Stimulated activated CD4-positive, alpha-beta T cell treated with anti-CD3 and anti-CD28 coated beads, TNF-alpha, amount 100 ng/mL, for 48 hours (primary cell): ENCODE measurements at places on chromosomes 2 and 18.

- no peak for DNase-seq
Measured at GRCh38 chr2:66173645-66174044, 261.3 kb upstream of the MEIS1 start.

DNA sequence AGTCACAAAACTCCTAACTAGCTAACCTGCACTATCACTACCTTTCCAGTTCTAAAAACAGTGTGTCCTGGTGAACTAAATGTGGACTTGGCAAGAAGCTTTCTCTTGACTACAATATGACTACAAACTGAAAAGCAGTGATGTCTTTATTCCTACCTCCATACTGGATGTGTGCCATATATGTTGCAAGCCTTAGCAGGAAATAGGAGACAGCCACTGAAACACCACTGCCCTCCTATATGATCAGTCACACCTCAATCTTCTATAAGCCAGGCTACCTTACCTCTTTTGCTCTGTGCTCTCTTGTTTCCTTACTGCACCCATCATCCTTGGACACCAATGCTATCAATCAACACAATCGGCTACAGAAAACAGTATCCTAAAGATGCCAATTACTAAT, 34.1 kb downstream of the SS18 start:
- DNase-seq = no peak

DNA sequence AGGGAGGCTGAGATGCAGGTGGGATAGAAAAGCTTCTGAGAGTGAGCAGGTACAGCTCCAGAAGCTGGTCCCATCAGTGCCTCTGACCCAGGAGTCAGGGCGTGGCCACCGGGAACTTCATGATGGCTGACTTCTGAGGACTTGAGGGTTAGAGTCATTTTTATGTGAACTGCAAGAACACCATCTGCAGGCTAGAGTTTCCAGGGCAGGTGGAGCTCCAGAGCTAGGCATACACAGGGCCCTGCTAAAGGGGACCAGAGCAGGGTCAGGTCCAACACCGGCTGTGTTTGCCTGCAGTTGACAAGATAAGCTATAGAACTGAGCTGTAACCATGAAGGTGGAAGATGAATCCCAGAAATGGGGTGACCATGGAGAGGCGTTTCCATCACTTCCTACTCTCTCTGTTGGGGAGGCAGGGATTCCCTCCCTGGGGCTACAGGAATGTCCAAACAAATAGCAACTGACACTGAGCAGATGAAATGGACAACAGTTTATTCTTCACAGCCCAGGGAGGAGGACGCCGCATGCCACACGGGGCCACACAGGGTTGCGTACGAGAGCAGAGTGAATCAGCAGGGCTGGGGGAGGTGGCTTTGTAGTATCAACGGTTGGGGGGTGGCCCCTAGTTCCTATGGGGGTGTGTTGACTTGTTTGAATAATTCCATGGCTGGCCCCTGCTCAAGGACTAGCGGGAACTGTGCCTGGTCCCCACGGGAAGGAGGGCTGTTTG, 77.6 kb upstream of the ZNF516 start:
- DNase-seq = no peak

GRCh38 chr2:16940214-16940613, 274.6 kb upstream of the CYRIA start:
- DNase-seq = no peak

GRCh38 chr18:9858642-9859041, 27.1 kb upstream of the TXNDC2 start:
- no peak for DNase-seq

GRCh38 chr2:41400088-41400665, 647.6 kb upstream of the PKDCC start:
- DNase-seq = no peak

GRCh38 chr2:239765911-239766310, 259.2 kb downstream of the NDUFA10 start:
- no peak for DNase-seq

- DNase-seq = no peak
Measured at GRCh38 chr2:78068808-78069207, 546.6 kb upstream of the LRRTM4 start.

DNA sequence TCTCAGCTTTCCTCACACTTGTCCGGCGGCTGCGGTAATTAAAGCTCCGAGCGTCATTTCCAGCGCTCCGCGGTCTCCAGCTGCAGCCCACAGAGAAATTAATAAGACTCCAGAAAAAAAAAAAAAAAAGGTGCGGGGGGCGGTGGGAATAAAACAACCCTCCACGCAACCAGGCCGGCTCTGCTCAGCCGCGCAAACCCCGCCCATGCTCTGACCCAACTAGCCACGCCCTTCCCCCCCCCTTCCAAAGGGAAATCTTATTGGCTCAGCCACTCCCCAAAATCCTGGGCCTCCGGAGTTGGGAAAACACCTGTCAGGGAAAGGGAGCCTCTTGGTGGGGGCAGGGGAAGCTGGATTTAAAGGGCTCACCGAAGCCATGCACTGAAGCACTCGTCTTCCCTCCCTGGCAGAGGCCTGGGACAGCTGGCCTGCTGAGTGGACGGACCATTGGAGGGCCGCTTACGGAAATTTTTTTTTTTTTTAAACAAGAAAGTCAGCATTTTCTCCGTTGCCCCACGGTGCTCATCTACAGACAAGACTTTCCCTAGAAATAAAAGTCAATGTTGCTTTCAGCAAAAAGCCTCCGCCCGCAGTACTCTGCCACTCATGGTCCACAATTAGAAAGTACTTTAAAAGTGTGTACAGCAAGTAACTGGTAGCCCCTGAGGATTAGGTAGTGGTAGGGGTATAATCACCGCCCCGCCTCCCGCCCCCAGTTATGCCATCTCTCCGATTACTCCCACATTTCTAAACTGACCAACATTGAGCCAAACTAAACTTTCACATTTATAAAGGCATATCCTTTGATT, 674 bp upstream of the ERBB4 start:
- no peak for DNase-seq

DNA sequence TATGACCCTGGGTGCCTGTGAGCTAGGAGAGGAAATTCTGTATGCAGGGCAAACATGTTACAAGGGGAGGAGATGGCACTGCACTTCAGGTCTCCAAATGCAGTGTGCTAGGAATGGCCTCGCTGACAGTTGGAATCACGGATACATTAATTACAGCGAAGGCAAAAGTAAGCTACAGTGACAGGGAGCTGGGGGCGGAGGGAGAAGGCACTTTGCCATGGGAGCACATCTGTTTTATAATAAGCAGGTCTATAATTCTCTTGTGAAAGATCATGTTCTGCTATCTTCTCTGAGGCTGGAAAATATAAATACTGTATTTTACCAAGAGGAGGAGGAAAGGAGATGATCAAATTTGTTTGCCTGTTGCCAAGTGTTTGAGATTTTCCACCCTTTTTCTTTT, 56.3 kb upstream of the FZD5 start:
- DNase-seq = no peak

DNA sequence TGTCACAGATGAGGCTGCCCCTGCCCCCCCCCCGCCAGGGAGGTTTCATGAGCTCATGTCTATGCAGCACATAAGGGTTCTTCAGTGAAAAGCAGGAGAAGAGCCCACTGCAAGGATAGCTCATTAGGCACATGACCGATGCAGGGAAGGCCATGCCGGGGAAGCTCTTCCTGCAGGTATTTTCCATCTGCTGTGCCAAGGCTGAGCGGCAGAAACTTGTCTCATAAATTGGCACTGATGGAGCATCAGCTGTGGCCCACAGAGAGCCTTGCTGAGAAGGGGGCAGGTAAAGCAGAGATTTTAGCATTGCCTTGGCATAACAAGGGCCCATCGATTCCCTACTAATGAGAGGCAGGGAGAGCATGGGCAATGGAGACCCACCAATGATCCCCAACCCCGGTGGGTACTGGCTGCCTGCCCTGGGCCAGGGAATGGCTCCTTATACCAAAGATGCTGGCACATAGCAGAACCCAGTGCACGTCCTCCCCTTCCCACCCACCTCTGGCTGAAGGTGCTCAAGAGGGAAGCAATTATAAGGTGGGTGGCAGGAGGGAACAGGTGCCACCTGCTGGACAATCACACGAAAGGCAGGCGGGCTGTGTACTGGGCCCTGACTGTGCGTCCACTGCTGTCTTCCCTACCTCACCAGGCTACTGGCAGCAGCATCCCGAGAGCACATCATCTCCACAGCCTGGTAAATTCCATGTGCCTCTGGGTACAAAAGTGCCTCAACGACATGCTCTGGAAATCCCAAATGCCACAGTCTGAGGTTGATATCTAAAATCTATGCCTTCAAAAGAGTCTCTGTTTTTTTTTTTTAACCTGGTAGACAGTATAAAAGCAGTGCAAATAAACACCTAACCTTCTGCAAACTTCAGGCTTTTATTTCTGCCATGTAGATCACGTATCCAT, 41.4 kb downstream of the STEAP3 start:
- peak; percentile 21 for DNase-seq

- DNase-seq = no peak
Measured at GRCh38 chr18:50044402-50044801, 150.5 kb downstream of the MYO5B start.

- no peak for DNase-seq
Measured at GRCh38 chr2:86617153-86617552, 6.5 kb downstream of the RNF103 start.

- no peak for DNase-seq
Measured at GRCh38 chr2:216671081-216671411, 24.3 kb downstream of the IGFBP5 start.

- no peak for DNase-seq
Measured at GRCh38 chr2:217075268-217076057, 215.6 kb upstream of the TNP1 start.

DNA sequence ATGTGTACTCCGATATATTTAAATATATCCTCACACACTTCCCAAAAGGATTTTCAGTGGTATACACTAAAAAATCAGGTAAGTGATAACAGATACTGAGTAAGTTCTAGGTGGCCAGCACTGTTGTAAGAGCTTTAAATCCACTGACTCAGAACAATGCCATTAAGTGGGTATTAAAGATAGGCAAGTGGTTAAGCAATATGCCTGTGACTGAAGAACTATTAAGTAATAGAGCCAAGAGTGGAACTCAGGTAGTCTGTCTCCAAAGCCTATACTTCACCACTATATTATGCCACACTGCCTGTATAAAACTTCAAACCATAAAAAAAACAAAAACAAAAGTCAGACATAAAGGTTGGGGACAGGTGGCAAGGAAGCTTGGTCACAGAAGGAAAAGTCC, 37.2 kb downstream of the THUMPD2 start:
- DNase-seq = no peak

DNA sequence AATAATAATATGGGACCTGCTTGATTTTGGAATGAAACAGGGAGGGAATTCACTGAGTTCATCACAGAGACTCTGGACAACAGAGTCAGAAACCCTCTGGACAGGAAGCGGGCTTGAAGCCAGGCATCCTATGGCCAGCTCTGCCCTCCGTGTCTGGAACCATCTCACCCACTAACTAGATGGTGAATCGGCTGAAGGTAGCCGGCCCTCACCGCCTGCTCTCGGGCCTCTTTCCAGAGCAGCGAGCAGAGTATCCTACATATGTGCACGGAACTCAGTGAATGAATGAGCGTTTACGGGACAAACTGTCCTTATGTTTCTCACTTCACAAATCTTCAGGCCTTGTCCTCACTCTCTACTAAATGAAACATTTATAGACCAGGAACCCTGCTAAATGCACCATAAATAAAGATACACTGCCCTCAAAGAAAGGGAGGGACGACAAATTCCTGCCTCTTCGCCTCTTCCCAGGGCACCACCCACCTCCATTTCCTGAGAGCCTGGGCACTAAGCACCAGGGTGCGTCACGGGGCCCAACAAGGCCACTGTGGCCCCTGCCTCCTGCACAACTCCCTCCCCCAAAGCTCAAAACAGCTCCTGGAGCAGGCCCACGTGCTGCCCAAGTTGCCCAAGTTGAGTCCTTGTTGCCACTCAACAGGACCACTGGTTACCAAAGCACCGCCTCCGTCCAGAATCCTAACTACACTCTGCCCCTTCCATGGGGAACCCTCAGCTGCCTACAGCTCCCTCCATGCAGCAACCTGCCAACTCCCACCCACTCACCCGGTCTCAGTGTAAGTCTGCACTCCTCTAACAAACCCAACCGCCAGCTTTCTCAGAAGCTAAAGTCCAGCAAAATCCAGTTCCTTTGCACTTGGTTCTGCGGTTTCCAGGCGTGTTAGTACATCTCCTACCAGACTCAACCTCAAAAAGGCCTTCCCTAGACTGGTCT, 1.7 kb downstream of the TBC1D8 start:
- DNase-seq = no peak

- DNase-seq = no peak
Measured at GRCh38 chr2:97761192-97761591, 47.8 kb downstream of the ZAP70 start.

DNA sequence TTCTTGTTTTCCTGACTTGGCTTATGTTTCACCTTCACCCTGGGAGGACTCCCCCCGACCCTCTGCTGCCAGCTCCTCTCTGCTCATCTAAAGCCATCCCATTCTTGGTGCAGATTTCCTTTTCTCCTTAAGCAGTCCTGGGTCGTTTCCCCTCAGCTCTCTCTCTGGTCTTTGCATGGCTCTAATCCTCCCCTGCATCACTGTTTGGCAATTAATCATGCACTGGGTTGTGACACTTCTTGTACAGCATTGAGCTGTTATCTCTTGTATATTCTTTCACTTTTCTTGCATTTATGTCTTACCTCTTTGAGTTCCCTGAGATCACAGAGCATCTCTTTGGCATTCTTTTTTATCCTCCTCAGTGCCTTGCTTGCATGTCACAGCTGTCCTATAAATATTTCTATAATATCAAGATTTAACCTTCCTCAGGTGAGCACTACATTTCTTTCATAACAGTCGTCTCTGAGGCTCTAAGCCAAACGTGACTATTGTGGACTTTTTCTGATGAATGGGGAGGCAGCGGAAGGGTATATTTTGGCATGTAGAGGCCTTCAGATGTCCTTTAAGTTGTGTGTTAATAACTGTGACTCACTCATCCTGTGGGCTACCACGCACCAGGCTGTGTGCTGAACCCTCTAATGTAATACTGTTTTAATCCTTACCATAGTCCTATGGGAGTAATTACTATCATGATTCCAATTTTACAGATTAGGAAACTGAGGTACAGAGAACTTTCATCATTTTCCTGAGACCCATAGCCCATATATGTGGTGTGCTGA, 507.5 kb downstream of the SLC4A3 start:
- no peak for DNase-seq

DNA sequence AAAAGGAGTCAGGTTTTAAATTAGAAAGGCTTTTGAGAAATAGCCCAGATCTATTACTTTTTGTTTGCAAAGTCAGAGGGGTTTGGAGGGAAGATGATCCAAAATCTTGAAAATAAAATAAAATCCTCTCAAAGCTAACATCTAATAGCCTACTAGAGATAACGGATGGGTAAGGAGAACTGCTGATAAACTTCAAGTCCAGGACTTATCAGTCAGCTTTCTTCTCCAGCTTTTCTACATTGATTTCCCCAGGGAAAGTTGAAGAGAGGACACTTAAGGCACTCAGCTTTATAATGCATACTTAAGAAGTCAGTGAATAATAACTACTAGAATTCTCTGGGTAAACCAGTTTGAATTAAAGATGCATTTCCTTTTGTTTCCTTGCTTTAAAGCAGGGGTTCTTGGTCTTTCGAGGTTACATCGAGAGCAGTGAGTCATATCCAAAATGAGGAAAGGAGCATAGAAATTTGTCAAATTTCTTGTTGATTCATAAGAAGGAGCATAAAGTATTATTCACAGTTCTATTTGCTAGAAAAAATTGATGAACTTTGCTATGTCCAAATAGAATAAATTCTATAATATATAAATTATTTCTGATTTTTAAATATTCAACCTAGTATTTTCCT, 43.2 kb upstream of the ITPRID2 start:
- DNase-seq = no peak

GRCh38 chr18:48887294-48887904, 63.4 kb downstream of the SMAD7 start:
- no peak for DNase-seq
